Activated T-cell treated with anti-CD3 and anti-CD28 coated beads, Interleukin-2, amount 50 U/mL, for 72 hours (primary cell): ENCODE measurements at places on chromosomes 1 and 21. TPM values are rescaled to one million over a fixed set of nuclear protein-coding genes. Genes with fewer than 3 reads are reported as not detected.
A peak's percentile ranks its signal among the peaks of the same experiment; 100 is the strongest.

- H3K4me1 ChIP-seq: peaks cover 87% of the 10 kb centered on the region
- peaks cover 13% of the 10 kb centered on the region for H3K36me3 ChIP-seq
- peaks cover 30% of the 10 kb centered on the region for H3K27me3 ChIP-seq
- peak overlapping the region; percentile 71 for H3K27ac ChIP-seq
- DNase-seq: peak; percentile 44
Observed at GRCh38 chr1:12065872-12066271, 2.8 kb downstream of the TNFRSF8 start.

KCNE2 gene
- total RNA-seq: 0.48 TPM

ERI3 gene
- 45.5 TPM for total RNA-seq

DNA sequence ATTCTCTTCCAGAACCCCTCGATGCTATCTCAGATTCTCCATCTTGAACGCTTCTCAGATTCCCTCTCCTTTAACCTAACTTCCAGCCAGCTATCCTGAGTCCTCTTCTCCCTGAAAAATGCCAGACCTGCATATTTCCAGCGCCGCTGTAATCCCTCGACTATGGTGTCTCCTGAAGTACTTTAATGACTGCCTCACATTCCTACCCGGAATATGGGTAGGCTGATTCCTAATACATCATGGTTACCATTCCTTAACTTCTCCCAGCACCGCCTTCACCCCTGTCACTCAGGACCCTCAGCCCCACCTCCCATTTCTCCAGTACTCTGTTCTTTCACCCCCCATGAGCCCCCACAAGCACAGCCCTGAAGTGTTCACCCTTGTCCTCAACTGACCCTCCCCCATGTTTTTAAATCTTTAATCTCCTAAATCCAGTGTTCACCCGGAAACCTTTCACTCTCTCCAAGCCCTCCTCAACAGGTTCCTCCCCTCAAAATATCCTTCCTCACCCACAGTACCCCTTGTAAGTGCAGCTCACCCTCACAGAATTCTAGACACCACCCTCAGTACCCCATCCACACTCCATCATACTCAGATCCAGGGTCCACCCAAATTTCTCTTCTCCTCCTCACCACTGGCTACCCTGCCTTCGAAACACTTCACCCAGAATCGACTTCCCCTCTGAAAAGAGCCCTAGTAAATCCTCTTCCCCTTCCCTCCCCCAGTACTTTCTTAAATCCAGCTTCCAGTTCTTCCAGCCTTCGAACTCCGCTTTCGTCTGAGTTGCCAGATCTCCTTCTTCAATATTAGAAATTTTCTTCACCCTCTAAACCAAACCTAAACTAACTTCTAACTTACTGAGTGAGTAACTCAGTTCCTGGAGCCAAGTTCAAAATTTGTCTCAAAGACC lies 922 bp downstream of the CPT2 start:
- DNase-seq: no peak
- H3K36me3 ChIP-seq: peaks cover 14% of the 10 kb centered on the region
- H3K4me1 ChIP-seq: peaks cover 26% of the 10 kb centered on the region
- H3K27me3 ChIP-seq: no peaks in the 10 kb centered on the region
- peak overlapping the region; percentile 96 for H3K27ac ChIP-seq

DNALI1 gene
- 0.41 TPM for total RNA-seq

GRCh38 chr1:89847191-89847729 lies 26.4 kb downstream of the LRRC8D start:
- H3K4me3 ChIP-seq: peak overlapping the region; percentile 86
- H3K4me1 ChIP-seq: peaks cover 73% of the 10 kb centered on the region
- DNase-seq: no peak
- peak overlapping the region; percentile 41 for H3K27ac ChIP-seq
- no peaks in the 10 kb centered on the region for H3K27me3 ChIP-seq
